Epithelial cell of proximal tubule (primary cell): ENCODE measurements at places on chromosomes 6 and 20. TPM values are rescaled to one million over a fixed set of nuclear protein-coding genes. Genes with fewer than 3 reads are reported as not detected.

IL20RA gene
- 0.22 TPM in 1 of 2 replicates, not detected in the other for total RNA-seq

GATA5 gene
- total RNA-seq, result not detected in 2 replicates

- DNase-seq, result no peak
These were observed 40.6 kb upstream of the TGM6 start for GRCh38 chr20:2340136-2340535.

DNA sequence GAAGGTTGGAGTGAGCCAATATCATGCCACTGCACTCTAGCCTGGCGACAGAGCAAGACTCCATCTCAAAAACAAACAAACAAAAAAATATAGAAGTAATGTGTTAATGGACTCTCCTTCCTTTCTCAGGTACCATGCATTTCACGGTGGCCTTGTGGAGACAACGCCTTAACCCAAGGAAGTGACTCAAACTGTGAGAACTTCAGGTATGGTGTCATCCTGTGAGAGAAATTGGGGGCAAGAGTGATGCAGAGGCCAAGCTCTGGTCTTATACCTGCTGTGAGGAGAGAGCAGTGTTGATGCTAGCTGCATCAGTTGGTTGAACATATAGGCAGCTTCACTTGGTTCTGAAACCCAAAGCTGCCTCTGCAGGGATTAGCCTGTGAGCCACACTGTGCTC lies 6.2 kb downstream of the ITCH start:
- no peak for DNase-seq

DNA sequence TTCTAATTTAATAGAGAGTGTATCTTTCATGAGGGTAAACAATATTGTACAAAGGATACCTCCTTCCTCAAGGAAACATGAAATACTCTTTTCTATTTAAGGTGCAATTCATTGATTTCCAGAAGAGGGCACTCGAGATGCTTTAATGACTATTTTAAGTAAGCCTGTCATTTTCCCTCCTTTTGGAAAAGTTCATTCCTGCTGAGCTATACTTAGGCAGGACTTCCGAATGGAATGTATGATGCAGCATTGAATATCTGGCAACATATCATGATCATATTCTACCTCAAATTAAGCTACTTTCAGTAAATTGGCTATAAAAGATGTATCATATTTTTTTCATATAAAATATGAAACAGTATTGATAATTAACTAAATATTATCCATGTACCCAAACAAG lies 5.0 kb downstream of the DST start:
- DNase-seq, result no peak
